ENCODE measurements at places on chromosomes 12 and 14.

GRCh38 chr14:76882651-76883050 lies 56.4 kb downstream of the LRRC74A start:
- no peak for DNase-seq

GRCh38 chr12:112796067-112796466 lies 4.5 kb downstream of the RPH3A start:
- DNase-seq: no peak

- no peak for DNase-seq
Measured at GRCh38 chr14:99734406-99735051, 50.4 kb downstream of the CYP46A1 start.

DNA sequence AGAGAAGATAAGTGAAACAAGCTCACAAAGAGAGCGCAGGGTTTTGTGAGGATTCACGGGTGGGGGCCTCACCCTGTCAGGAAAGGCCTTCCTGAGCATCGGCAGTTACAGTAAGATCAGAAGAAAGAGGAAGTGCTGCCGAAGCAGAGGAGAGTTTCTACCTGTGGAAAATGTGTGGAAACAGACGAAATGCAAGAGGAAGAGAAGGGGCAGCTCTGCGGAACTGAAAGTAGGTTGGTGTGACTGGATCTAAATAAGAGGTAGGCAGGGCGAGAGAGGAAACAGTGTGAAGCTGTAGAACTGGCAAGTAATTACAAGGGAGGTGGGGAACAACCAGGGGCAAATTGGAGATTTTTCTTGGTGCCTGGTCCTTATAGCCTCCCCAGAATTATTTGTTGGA lies 2.6 kb downstream of the GPR68 start:
- no peak for DNase-seq

DNA sequence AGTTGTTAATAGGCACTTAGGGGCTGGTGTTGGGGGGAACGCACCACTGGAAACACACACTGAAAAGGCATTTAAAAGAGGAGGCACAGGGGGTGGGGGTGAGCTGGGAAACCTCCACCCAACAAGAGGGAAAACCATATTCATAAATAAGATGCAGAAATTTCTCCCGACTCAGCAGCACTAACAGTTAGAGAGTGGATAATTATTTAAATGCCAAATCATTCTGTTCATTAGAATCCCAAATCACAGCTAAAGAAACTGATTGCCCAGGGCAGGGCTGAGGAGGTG lies 60.7 kb upstream of the FAM222A start:
- no peak for DNase-seq

GRCh38 chr12:125049093-125049458 lies 16.2 kb upstream of the AACS start:
- no peak for DNase-seq

GRCh38 chr12:9694241-9694640 lies 24.7 kb downstream of the CLEC2D start:
- DNase-seq: no peak

DNA sequence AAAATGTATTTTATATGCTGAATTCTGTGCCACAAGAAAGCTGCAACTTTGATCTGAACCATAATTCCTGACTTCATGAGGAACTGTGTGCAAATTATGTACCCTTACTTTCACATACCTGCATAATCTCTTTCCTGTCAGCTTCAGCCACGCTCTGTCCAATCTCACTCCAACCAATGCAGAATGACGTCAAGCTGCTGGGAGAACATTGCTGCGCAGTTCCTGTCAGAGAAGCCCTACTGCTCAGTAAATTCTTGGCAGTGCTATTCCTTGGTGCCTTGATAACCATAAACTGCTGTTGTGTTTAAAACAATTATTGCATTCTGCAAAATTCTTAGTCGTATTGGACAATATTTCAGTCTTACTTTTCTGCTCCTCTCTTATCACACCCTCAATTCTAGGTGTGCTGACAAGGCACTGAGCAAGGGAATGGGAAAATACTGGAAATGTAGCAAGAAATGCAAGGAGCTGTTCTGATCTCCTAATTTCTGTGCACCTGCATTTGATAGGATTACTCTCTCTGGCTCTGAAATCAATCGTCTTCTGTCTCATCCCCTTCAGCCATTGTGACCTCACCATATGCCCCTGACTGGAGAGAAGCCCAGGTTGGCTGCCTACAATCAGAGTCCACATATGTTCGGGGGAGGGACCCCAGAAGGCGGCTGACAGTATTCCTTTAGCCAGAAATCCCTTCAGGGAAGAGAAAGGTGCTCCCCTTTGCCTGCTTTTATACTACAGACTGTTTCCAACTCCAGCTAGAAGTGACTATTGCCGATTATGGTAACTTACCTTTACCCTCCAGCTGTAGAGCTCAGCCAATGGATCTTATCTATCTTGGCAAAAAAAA lies 274.9 kb upstream of the NOVA1 start:
- no peak for DNase-seq

DNA sequence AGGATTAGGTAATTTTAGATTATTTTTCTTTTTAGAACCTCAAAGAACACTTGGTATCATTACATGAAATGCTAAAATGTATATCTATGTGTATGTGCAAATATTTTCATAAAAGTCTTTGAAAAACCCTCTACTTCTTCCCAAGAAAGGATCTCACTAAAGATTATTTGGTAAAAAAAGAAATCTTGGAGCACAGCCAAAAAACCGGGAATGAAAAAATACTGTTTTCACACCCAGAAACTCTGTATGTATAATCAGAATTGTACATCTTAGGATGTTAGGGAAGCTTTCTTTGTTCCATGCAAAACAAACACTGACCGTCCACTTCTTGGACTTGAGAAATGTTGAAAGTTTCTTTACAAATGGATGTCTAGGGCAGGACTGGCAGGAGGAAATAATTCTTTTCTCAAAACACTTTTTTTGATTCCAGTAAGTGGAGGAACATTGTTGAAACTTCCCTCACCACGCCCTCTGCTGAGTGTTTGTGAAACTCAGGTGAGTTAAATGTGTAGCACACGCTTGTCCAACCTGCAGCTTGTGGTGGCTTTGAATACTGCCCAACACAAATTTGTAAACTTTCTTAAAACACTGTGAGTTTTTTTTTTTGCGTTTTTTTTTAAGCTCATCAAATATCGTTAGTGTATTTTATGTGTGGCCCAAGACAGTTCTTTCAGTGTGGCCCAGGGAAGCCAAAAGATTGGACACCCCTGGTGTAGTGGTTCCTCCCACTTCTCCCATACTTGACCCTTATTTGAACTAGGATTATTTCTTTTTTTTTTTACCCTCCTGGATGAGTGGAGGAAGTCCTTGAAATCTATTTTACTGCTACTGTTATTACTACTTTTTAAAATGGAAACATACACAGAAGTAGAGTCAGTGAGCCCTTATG lies 26.6 kb downstream of the FBXO34 start:
- DNase-seq: no peak

- no peak for DNase-seq
Measured at GRCh38 chr12:98439471-98439951, 75.9 kb upstream of the TMPO start.

GRCh38 chr14:92651106-92651757 lies 97.2 kb downstream of the LGMN start:
- no peak for DNase-seq

DNA sequence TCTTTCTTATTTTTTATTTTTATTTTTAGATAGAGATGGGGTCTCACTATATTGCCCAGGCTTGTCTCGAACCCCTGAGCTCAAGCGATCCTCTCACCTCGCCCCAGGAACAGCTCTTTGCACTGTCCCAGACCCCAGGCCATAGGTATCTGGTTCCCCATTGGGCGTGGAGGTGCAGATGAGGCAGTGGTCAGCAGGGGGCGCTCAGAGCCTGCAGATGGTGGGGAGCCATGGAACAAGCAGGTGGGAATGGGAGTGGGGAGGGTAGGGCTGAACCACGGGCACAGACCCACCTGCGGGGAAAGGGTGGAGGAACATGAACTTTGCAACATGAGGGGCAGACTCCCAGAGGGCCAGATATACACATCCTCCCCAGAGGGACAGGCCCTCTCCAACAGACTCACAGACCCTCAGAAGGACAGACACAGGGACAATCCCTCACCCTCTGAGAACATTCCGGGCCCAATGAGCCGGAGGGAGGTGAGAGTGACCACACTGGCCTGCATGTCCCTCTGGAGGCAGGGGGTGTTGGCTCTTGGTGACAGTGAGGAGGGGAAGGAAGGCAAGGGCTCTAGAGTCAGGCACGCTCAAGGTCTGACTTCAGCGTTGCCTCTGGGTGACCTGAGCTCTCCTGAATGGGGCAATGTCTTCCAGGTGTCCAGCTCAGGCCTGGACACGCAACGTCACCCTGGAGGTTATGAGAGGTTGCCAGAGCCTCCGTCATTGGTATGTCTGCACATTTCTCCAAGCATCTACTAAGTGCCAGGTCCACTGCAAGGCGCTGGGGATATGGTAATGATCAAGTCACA lies 34.9 kb downstream of the KRT80 start:
- DNase-seq: no peak

GRCh38 chr14:75969126-75969525 lies 12.7 kb downstream of the TGFB3 start:
- DNase-seq: no peak

GRCh38 chr14:81668626-81669274 lies 135.1 kb upstream of the SEL1L start:
- DNase-seq: no peak

DNA sequence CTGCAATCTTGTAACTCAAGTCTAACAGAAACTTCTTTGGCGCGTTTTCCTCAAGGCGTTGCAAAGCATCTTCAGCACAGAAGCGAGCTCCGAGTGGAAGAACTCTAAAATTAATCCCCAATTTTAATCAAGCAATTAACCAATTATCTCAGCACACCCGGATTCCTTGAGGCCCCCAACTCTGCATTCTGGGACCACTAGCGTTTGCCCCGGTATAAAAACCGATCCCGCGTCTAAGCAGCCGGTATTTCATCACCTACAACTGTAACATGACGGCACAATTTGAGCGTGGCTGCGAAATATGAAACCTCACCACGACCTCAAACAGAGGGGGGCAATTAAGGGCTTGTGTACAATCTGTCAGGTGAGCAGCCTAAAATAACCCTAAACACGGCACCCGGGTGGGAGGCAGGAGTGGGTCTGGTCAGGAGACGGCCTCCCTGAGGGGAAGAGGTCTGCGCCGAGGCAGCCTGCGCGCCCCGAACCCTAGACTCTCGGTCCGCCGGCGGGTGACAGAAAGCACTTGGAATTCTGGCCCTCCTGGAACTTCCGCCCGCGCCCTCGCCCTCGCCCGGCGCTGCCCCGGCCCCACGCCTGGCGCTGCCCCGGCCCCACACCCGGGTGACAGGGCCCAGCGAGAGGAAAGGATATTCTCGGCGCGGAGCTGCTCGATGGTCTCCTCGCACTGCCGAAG lies 594 bp downstream of the ZCCHC8 start:
- DNase-seq: peak; percentile 37

GRCh38 chr12:77339610-77340009 lies 274.2 kb upstream of the E2F7 start:
- no peak for DNase-seq

Measured in NCI-H1417 treated with DMSO at 0.1 percent for 48 hours (cell line).